Activated effector memory CD4-positive, alpha-beta T cell treated with anti-CD3 and anti-CD28 coated beads, Interleukin-2, amount 50 U/mL, for 16 hours (primary cell): ENCODE measurements at places on chromosomes 4 and X.

DNA sequence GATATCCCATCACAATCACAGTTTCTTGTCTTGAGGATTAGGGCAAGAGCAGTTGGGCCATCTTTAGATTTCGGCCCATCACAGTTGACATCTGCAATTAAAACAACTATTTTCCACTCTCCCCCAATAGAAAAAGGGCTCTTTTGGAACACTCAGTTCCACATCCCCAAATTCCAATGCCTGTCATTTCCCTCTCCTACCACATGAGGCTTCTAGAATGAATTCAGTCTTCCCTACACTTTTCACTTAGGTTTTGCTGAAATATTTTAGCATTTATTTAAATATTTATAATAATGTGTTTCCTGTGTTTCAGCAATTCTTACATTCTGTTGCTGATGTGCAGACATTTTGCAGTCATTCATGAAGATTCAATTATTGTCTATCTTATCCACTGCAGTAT lies 118.4 kb downstream of the COX18 start:
- no peak for DNase-seq

DNA sequence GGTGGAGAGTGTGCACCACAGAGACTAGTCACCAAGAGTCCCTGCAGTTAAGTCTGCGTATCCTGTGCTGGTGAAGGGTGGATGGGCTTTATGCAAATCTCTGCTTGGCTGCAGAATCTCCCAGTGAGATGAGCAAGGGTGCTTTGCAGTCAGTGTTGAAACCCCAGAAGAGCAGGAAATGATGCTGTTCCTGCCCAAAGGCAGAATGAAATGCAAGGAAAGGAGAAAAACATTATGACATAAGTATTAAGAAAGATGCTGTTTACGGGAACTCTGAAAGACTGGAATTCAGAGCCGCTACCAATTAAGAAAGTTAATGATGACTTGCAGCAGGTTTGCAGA lies 25.4 kb upstream of the ACSL1 start:
- no peak for DNase-seq

DNA sequence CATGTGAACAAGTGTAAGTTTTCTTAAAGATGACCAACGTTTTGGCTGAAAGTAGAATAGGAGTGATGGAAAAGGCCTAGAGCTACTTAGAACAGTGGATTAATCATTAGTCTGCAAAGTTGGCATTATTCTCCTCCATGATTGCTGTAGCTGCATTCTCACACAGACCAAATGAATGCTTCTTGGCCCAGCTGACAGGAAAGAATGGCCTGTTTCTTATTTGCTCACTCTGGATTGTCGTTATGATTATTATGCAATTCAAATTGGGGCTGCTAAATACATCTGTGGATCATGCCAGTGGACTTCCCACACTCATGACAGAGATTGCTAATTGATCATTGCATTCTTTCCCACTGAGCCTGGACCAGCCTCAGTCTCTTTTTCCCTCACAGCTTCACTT lies 285.0 kb downstream of the STIM2 start:
- no peak for DNase-seq

DNA sequence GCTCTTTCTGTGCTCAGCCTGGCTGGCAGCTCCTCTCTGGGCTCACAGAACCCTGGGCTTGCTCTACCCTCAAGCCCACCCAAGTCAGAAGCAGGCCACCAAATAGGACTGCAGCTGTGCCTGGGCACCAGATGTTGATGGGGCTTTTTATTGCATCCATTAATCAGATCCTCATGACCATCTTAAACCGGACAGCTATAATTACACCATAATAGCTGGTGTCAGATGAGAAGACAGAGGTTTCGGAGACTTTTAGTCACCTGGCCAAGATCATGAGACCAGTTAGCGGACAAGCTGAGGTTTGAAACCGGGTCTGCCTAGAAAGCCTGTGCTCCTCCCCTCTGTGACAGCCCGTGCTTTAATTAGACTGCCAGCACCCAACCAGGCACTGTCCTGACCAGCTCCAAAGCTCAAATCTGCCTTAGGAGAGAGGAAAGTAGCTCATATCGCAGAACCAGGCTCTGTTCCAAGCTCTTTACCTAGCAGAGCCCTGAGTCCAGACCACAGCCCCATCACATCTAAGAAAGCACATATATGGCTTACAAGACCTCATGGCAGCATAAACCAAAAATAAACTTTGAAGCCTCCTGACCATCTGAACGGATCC lies 88.9 kb downstream of the JAKMIP1 start:
- DNase-seq, result peak; percentile 19

DNA sequence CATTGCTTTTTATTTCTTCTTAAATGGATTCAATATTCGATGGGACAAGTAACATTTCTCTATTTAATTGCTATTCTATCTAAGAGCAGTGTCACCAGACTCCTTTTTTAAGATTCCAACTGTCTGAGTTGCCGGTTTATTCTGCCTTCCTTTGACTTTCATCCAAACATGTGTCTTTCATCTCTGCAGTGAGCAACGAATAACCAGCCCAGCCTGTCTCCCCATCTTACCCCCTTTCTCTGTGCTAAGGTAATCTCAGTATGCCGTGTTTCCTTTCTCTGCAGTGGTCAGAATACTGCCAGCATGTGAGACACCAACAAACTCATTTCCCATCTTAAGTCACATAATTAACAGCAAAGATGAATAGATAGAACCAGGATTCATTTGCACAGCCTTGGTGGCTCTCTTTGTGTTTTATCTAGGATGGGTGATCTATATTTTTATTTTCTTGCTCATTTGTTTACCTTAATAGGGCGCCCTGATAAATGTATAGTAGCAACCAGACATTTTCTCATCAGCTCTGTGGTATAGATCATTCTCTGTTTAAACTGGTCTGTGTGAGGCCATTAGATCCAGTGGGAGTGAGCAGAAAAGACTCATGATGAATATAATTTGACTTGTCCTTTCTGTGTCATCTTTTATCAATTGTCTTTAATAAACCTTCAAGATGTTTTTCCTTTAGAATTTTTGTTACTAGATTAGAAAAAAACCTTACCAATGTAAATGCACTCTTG lies 394.8 kb upstream of the IGFBP7 start:
- no peak for DNase-seq

GRCh38 chr4:114512595-114513295 lies 85.9 kb upstream of the UGT8 start:
- no peak for DNase-seq

GRCh38 chr4:41455206-41455605 lies 82.8 kb upstream of the LIMCH1 start:
- no peak for DNase-seq
